ENCODE measurements at places on chromosomes 6 and 20.

GRCh38 chr20:59835448-59836395, 97.7 kb downstream of the SYCP2 start:
- DNase-seq, result no peak

DNA sequence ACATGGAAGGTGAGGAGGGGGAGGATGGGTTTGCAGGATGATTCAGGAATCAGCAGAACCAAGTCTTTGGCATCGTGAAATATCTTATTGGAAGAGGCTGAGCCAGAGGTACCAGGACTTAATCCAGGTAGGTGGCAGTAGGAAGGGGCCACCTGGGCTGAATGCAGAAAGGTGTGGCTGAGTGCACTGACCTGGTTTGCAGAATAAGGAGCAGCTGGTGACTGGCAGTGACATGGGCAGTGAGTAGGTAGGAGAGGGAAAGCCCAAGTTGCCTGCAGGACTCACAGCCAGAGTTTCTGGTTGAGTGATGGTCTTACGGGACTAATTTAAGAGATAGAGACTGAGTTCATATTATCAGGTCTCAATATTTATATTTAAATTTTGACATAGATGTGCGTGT, 1.1 kb upstream of the PBOV1 start:
- no peak for DNase-seq

- DNase-seq, result no peak
These were observed 118.2 kb downstream of the RPS12 start for GRCh38 chr6:132932588-132932987.

GRCh38 chr6:114240796-114241195, 102.0 kb downstream of the HS3ST5 start:
- no peak for DNase-seq

DNA sequence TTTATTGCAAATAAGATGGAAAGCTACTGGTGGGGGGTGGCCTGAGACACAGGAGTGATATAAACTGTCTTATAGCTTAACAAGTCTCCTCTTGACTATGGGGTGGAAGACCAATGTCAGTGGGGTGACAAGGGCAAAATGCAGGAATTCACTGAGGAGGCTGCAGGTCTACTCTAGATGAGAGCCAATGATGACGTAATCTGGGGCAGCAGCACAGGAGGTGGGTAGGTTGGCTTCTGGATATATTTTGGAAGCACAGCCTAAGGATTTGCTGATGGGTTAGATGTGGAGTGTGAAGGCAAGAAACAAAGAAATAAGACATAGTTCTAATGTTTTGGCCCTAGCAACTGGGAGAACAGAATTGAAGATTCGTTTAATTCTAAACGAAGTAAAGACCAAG, 253.2 kb downstream of the PTPRT start:
- no peak for DNase-seq

- no peak for DNase-seq
These were observed 87.8 kb downstream of the RFPL4B start for GRCh38 chr6:112434896-112435435.

GRCh38 chr6:35566794-35567193, 54.1 kb upstream of the TULP1 start:
- DNase-seq, result no peak
